ENCODE measurements at places on chromosomes 3 and 15. TPM values are rescaled to one million over a fixed set of nuclear protein-coding genes. Genes with fewer than 3 reads are reported as not detected.

MEIS2 gene
- total RNA-seq: 53.5 TPM

ATP13A5 gene
- total RNA-seq: not detected

ARHGAP31 gene
- total RNA-seq: 3.8 TPM

SPATA16 gene
- total RNA-seq: not detected

FANCD2OS gene
- total RNA-seq: not detected

DPPA4 gene
- not detected for total RNA-seq

TBC1D5 gene
- total RNA-seq: 66.6 TPM

APBA2 gene
- 5.2 TPM for total RNA-seq

MCF2L2 gene
- total RNA-seq: 0.37 TPM

GP9 gene
- total RNA-seq: not detected

WDR49 gene
- total RNA-seq: under 0.01 TPM

HHLA2 gene
- not detected for total RNA-seq

RAB27A gene
- 9.0 TPM for total RNA-seq

FBLN2 gene
- 442 TPM for total RNA-seq

ENTPD3 gene
- 0.14 TPM for total RNA-seq

ZBTB47 gene
- total RNA-seq: 21.5 TPM

NTRK3 gene
- total RNA-seq: 0.28 TPM

SLC35G2 gene
- 8.2 TPM for total RNA-seq

CYP1A2 gene
- not detected for total RNA-seq

CIB2 gene
- 2.4 TPM for total RNA-seq

SAXO2 gene
- 0.65 TPM for total RNA-seq

MAP6D1 gene
- 0.57 TPM for total RNA-seq

GPR62 gene
- total RNA-seq: 0.09 TPM

DNAH1 gene
- 1.7 TPM for total RNA-seq

TMC3 gene
- total RNA-seq: not detected

CD80 gene
- total RNA-seq: not detected

PCNP gene
- 90.3 TPM for total RNA-seq

CRABP1 gene
- total RNA-seq: not detected

Measured in smooth muscle cell of bladder (primary cell).